GM18507 (cell line): ENCODE measurements at places on chromosomes 7 and 10.

DNA sequence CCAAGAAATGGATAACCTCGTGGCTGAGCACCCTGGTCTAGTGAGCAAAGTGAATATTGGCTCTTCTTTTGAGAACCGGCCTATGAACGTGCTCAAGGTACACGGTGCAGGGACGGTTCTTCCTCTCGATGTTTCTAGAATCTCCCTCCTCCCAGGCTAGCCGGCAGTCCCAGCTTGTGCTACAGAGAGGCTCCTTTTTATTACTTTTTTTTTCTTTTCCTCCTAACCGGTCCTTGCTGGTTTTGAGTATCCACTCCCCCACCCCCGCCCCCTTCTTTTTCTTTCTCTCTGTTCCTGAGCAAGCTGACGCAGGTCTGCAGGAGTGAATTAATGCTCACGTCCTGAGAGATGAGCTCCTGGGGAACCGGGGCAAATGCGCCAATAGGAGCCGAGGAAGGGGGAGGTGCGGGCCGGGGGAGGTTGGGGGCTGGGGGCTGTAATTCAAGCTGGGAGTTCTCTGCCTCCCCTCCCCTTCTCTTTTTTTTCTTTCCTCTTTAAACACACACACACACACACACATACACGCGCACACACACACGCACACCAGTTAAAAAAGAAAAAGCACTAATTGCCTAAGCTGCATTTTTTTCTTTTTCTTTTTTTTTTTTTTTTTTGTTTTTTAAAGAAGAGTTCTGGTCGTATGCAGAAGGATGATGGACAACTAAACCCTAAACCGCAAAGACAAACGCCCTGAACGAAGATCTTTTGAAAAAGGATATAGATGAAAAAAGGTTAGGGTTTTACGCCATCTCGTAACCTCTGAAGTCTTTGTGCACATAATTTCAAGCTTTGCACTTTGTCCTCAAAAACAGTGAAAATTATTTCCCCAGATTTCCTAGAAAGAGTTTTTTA lies 6.6 kb downstream of the CPA2 start:
- no peak for DNase-seq

DNA sequence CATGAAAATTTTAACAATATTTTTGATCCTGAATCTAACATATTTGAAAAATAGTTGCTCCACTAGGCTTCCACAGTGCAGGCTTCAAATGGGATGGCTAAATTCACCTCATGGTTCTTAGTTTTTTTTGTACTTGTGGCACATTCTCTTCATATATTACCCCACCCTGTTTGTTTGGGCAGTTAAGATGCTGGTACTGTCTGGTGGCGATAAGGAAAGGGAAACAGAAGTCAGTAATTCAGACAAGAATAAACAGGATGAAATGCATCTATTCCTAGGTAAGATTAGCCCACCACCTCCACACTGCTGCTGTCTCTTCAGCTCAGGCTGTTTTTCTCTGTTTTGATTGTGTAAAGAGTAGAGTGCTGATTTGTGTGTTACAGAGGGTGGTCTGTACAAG lies 44.2 kb downstream of the GLRX3 start:
- no peak for DNase-seq

DNA sequence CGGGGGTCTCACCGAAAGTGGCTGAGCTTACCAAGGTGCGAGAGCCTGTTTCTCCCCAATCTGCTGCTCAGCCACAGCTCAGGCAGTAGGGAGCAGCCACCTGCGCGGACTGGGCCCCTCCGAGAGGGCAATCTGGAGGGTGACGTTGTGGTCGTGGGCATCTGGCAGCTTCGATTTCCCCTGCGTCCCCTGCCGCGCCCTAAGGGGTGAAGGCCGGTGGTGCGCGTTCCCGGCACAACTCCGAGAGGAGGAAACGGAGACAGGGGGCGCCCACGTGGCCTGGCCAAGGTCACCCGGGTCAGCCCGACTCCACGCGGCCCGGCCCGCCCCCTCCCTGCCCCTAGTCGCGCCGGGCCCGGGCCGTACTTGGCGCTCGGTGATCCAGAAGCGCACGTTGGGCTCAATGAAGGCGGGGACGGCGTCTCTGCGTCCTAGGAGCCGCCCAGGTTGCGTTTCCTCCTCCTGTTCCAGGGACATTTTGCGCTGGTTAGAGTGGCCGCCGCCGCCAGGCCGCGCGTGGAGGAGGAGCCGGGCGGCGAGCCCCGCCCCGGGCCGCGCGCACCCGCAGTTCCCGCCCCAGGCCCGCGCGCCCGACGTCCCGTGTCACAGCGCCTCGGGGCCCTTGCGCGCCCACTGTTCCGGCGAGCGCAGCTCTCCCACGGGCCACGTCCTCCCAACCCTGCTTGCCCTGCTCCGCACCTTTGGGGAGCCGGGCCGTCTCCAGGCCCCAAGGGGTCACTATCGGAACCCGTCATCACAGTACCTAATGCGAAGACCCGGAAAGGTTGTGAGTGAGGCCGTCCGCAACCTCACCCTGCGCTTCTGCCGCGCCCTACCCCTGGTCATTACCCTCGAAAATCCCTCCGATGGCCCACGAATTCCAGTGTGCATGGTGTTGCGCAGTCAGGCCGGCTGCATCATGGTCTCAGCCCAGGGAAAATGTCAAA lies at the start of gene SFXN4:
Gene SFXN4, minus strand, starts transcription at position 544 of the 947 bp plus-strand sequence. Its CDS starts 67 bp downstream, at position 477.
- DNase-seq: peak; percentile 78

- no peak for DNase-seq
Measured at GRCh38 chr10:118768041-118768919, 13.5 kb upstream of the CACUL1 start.

DNA sequence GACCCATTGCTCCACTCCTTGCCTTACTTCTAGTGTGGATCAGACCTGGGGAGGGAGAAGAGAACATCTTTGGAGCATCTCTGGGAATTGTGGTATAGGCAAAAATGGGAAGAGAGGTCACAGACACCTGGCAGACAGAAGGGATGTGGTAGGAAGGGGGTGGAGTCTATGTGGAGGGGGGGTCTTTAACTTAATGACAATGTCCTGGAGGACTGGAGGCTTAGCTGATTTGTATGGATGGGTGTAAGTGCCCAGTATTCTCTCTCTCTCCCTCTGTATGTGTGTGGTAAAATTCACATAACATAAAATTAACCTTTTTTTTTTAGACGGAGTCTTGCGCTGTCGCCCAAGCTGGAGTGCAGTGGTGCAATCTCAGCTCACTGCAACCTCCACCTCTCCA lies 3.1 kb upstream of the LDB1 start:
- DNase-seq: no peak
